ENCODE measurements at places on chromosomes 7 and 10.

GRCh38 chr7:39414224-39415035 lies 151.8 kb upstream of the YAE1 start:
- DNase-seq: peak; percentile 7

- no peak for DNase-seq
These were observed 160.2 kb downstream of the DKK1 start for GRCh38 chr10:52474265-52474664.

DNA sequence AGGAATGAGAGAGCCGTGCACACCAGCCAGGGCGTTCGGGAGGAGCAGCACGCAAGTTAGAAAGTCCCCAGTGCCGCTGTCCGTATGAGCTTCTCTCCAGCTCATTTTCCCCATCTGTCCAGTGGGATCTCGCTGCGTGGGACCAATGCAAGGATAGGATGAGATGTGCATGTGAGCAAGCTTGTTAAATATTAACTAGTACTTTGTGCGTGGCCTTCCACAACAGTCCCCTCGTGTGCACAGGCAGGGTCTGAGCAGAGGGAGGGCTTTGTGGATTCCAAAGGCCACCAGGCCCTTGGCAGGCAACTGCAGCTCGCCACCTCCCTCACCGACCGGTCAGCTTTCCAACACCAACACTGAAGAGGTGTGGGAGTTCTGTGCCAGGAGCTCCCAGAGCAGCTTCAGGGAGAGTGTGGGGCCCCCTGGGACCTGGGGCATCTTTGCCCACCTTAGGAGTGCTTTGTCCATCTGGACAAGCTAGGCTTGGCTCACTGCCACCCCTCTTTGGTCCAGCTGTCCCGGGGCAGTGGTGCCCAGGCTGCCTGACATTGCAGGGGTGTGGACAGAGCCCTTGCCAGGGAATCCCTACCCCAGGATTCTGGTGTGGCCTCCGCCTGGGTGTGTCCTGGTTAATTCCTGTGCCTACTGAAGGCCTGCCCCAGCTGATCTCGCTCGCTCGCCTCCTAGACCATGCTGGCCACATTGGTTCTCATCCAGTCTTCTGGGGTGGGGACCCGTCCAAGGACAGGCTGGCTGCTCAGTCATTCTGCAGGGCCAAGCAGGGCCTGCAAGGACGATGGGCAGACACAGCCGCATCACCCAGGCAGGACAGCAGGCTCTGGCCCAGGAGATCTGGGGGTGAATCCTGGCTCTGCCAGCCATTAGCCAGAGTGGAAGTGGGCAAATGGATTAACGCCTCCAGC lies 5.3 kb downstream of the FAM20C start:
- DNase-seq: no peak

DNA sequence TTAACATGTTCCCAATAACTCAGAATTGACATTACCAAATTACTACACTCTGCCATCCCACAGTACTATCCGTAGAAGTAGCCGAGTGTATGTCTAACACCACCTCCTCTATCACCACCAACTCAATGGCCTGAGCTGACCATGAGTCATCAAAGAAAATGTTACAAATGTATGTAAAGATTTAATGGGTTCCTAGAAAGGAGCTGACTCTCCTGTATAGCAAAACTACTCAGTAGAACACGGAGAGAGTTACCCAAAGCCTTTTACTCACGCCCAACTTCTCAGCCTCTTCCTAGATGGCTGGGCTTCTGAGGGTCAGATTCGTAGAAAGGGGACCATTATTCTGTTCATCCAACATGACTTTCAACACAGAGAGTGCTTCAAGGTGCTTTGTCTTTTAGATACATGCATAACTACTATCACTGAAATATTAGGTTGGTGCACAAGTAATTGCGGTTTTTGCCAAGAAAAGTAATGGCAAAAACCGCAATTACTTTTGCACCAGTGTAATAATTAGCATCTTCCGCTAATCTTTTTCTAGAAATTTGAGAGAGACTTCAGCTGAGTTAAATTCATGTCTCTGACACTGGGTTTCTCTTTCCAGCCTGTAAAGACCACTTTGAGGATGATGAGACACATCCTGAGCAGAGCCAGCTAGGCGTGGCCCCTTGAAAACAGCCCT lies 24.0 kb upstream of the NANOS1 start:
- no peak for DNase-seq

GRCh38 chr10:118635674-118636402 lies 40.4 kb upstream of the PRLHR start:
- no peak for DNase-seq

DNA sequence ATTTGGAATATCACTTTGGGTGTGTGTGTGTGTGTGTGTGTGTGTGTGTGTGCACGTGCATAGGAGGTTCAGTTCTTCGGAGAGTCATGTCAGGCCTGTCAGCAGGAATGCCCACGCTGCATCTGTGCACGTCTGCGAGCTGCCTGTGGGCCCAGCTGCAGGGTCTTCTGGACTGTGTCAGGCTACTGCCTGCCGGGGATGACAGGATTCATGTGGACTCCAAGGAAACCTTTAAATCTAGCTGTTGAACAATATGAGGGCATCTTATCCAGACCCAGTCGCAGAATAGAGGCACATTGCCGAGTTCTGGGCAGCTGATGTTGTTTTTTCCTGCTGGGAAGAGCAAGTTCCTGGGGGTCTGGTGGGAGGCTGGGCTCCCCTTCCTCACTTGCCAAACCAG lies 19.0 kb downstream of the AQP1 start:
- no peak for DNase-seq

DNA sequence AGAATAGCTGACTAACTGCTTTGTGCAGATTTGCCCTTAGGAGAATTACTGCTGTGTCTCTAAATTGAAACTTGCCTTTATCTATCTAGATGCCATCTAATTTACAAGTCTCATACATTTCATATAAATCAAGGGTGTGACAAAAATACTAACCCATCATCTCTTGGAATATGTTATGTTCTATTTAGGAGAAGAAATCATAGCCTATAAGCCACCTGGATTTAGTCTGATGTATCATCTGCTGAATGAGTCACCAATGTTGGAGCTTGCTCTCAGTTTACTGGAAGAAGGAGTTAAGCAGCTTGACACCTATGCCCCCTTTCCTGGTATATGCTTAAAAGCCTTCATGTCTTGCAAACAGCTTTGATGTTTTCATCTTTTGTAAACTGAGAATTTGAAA lies 43.5 kb downstream of the NUP205 start:
- DNase-seq: no peak

DNA sequence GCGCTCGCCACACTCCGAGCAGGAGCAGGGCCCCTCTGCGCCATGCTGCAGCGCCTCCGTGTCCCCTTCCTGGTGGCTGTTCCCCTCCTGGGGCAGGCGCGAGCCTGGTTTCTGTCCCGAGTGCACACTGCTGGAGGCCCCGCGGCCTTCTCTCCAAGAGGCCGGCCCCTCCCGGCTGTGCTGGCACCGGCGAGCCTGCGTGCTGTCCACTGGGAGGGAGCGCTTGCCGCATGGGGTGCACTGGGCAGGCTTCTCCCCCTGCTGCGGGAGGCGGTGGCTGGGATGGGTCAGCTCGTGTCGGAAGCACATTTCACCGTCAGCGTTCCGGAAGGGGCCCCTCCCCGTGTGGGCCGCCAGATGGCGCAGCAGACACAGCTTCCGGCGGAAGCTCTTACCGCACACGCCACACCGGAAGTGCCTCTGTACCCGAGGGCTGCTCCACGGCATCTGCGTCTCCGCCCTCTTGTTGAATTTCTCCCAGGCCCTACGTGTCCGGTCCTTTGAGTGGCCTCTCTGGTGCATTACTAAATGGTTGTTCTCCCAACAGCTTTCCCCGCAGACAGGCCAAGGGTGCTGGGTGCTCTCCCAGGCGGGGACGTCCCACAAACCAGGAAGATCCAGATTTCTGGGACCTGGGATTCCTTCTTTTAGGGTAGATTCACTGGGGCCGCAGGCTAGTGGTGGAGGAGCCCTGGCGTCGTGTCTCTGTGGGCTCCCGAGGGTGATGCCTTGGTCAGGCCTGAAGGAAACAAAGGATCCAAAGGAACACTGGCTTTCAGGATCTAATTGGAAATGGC lies 18.7 kb downstream of the ZNF786 start:
- peak; percentile 85 for DNase-seq

DNA sequence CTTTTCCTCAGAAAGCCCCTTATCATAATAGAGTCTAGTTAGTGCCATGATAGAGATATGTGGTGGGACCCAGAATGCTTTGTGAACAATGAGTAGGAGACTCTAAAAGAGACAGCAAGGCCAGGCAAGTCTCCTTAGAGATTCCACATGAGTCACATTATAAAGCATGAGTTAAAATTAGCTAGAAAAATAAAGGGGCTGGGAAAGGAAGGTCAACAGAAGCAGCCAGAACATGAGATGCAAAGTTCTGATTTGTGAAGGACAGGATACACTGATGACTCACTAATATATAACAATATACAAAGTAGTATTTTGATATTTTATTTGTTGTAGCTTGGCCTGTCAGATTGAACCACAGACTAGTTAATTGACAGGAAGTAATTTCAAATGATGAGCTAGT lies 25.3 kb upstream of the SNX13 start:
- no peak for DNase-seq

GRCh38 chr10:44267007-44267406 lies 117.9 kb downstream of the CXCL12 start:
- no peak for DNase-seq

- peak; percentile 21 for DNase-seq
These were observed 1.1 kb downstream of the RRP12 start for GRCh38 chr10:97399843-97400545.

- no peak for DNase-seq
These were observed 5.1 kb upstream of the TACC2 start for GRCh38 chr10:121983852-121984251.

DNA sequence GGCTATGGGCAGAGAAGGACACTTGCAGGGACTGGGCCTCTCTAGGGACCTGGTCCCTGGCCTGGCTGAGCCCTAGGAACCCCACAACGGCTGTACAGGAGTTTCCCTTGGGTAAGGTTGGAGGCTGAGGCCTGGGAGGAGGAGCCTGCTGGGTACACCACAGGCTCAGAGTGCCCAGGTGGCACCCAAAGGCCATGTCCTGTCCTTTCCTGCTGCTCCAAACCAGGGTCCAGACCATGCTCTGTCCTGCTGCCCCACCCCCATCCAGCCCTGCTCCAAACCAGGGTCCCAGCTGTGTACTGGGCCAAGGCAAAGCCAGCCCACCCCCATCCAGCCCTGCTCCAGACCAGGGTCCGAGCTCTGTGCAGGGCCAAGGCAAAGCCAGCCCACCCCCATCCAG lies 35.3 kb upstream of the ZNF488 start:
- no peak for DNase-seq

DNA sequence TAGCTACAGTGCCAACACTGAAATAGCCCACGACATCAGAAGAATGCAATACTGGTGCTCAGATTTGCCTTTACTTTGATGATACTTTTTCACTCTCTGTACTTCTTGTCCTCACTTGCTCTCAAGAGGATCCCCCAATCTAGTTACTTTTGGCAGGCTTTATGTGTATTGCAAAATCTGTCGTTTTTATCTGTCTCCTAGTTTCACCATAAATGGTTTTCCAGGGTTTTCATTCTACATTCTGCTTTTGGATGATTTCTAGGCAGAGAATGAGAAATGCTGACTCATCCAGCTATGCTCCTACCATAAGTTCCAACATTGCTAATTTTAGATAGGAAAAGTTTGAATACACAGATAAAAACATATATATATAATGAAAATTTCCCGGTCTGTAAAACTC lies 659.5 kb upstream of the NRG3 start:
- DNase-seq: no peak

DNA sequence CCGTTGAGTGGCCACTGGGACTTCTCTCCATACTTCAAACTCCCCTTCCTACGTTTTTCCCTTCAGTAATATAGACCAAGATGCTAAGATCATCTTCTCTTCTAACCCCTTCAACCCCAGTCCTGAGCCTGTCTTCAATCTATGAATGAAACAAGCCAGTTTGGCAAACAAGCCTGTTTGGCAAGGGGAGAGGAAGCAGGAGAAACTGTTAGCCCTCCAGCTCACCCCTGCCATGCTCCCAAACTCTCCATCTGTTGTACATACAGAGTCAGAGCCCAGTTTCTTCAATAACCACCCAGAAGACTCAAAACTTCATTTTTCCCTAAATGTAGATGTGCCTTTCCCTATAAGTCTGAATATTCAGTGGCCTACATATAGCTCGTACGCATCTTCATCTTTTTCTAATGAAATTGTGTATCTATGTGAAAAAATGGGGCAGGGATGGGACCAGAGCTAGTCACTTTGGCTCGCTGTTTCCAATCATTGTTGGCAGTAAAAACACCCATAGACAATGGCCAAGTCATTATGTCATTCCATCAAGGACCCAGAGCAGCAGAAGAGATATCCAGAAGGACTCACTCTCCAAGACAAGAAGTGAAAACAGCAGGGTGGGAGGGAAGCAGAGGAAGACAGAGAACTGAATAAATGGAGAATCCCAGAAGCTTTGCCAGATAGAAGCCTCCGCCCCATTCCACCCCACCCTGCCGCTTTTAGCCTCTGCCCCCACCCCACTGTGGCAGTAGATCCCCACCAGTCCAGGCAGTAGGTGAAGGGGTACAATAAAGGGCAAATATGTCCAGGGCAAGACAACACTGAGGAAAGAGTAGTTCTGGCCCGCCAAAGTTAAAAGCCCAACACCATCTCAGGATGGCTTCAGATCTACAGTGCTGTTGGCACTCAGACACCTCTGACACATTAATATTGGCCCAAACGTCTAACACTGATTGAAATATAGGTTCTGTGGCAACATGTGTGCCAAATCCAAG lies 87.3 kb downstream of the DOCK4 start:
- no peak for DNase-seq

GRCh38 chr10:34166354-34166753 lies 648.7 kb downstream of the PARD3 start:
- DNase-seq: no peak

- no peak for DNase-seq
These were observed 18.5 kb upstream of the TTYH3 start for GRCh38 chr7:2613098-2613930.

GRCh38 chr10:75553550-75553949 lies 122.1 kb downstream of the LRMDA start:
- no peak for DNase-seq

GRCh38 chr10:30581779-30582380 lies 47.7 kb downstream of the LYZL2 start:
- no peak for DNase-seq

GRCh38 chr10:81877596-81877995 lies 2.6 kb downstream of the NRG3 start:
- DNase-seq: no peak

GRCh38 chr7:56537477-56537876 lies 421.3 kb upstream of the NUPR2 start:
- no peak for DNase-seq

GRCh38 chr10:113691381-113691780 lies 11.7 kb downstream of the CASP7 start:
- no peak for DNase-seq

- DNase-seq: no peak
These were observed 275.2 kb downstream of the PHTF2 start for GRCh38 chr7:78073609-78074382.

All from CMK (cell line).